ENCODE measurements at places on chromosomes 5 and 9. TPM values are rescaled to one million over a fixed set of nuclear protein-coding genes. Genes with fewer than 3 reads are reported as not detected.

Gene ARL14EPL
- total RNA-seq, result not detected

Gene PAIP2
- total RNA-seq, result 90.4 TPM

Gene ZNG1A
- 37.5 TPM for total RNA-seq

Gene SLC30A5
- total RNA-seq, result 68.9 TPM

Gene SPATA31C1
- 0.17 TPM for total RNA-seq

Gene SYK
- 6.1 TPM for total RNA-seq

Gene SLC38A9
- total RNA-seq, result 63.7 TPM

Gene ARPC5L
- 19.5 TPM for total RNA-seq

Gene TOMM5
- 130 TPM for total RNA-seq

Gene MED7
- total RNA-seq, result 23.2 TPM

Gene C5orf58
- not detected for total RNA-seq

Gene PSD2
- 17.5 TPM for total RNA-seq

Gene FOXD1
- total RNA-seq, result 24.1 TPM

Gene PDCD1LG2
- 0.50 TPM for total RNA-seq

Gene ECM2
- total RNA-seq, result 102 TPM

Gene LRRC19
- total RNA-seq, result not detected

Gene ANXA2R
- total RNA-seq, result 2.8 TPM

Gene MARVELD2
- 2.4 TPM for total RNA-seq

Gene CDH9
- total RNA-seq, result 11.3 TPM

Gene PCDHB2
- 5.8 TPM for total RNA-seq

Gene OLFML2A
- 29.6 TPM for total RNA-seq

Gene EIF4E1B
- 1.2 TPM for total RNA-seq

Gene PCDHB10
- total RNA-seq, result 9.3 TPM

Gene GRM6
- 0.06 TPM for total RNA-seq

Gene CCNO
- 2.3 TPM for total RNA-seq

Gene JADE2
- 9.1 TPM for total RNA-seq

Gene TSSK1B
- 0.06 TPM for total RNA-seq

Gene MED22
- 16.5 TPM for total RNA-seq

Gene IFNA2
- total RNA-seq, result not detected

Gene ARHGEF39
- total RNA-seq, result 0.79 TPM

Gene EEIG1
- total RNA-seq, result 15.2 TPM

Gene OMD
- 133 TPM for total RNA-seq

Gene PANK3
- total RNA-seq, result 161 TPM

Gene NIPSNAP3A
- 56.4 TPM for total RNA-seq

Gene ERAP2
- total RNA-seq, result 3.5 TPM

Gene PRDM9
- total RNA-seq, result not detected

Gene TCF7
- total RNA-seq, result 0.79 TPM

Gene ROR2
- total RNA-seq, result 3.1 TPM

Gene COL15A1
- 94.4 TPM for total RNA-seq

Gene NUTM2F
- total RNA-seq, result not detected

Gene CCL27
- not detected for total RNA-seq

Gene OR13F1
- not detected for total RNA-seq

Gene MORN5
- total RNA-seq, result 18.7 TPM

Gene RBM18
- 14.4 TPM for total RNA-seq

Gene OGN
- total RNA-seq, result 1,092 TPM

Gene ERMP1
- 43.0 TPM for total RNA-seq

Gene CFAP90
- 3.6 TPM for total RNA-seq

Gene ENTR1
- 33.7 TPM for total RNA-seq

Gene INSL4
- not detected for total RNA-seq

Gene C5orf52
- total RNA-seq, result not detected

Gene SPOCK1
- total RNA-seq, result 31.8 TPM

Gene RNF224
- not detected for total RNA-seq

Gene NSMF
- 29.7 TPM for total RNA-seq

Gene DMGDH
- total RNA-seq, result 7.6 TPM
